ENCODE measurements at places on chromosomes 5 and 9.

GRCh38 chr5:17018871-17019270, 82.8 kb upstream of the MYO10 start:
- no peak for DNase-seq

GRCh38 chr9:135090547-135090946, 3.1 kb downstream of the OLFM1 start:
- DNase-seq, result no peak

- DNase-seq, result no peak
These were observed 45.0 kb downstream of the SLC6A7 start for GRCh38 chr5:150234576-150235499.

GRCh38 chr9:37947977-37948376, 44.0 kb upstream of the SLC25A51 start:
- no peak for DNase-seq

GRCh38 chr5:7845557-7845956, 5.4 kb downstream of the CFAP90 start:
- no peak for DNase-seq

DNA sequence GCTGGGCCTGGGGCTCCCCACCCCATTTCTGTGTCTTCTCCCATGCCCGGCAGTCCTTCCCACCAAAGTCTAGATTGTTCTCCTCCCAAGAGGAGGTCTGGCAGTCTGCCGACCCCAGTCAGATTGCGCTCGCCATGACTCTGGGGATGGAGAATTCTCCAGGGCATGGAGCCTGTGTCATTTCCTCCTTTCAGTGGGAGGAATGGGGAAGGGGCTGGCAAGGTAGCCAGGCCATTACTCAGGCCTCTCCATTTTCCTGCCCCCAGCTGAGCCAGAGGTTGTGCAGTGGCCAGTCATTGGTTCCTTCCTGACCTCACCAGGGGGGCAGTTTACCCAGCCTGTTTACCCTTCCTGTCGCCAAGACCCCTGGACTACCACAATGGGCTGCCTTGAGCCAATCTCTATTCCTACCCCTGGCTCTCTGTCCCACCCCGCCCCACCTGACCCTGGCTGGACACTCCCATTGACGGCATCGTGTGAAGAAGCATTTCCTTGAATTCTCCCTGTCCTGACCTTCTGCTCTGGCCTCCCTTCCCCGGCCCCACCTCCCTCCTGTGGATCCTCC, 628 bp downstream of the SYNPO start:
- no peak for DNase-seq

DNA sequence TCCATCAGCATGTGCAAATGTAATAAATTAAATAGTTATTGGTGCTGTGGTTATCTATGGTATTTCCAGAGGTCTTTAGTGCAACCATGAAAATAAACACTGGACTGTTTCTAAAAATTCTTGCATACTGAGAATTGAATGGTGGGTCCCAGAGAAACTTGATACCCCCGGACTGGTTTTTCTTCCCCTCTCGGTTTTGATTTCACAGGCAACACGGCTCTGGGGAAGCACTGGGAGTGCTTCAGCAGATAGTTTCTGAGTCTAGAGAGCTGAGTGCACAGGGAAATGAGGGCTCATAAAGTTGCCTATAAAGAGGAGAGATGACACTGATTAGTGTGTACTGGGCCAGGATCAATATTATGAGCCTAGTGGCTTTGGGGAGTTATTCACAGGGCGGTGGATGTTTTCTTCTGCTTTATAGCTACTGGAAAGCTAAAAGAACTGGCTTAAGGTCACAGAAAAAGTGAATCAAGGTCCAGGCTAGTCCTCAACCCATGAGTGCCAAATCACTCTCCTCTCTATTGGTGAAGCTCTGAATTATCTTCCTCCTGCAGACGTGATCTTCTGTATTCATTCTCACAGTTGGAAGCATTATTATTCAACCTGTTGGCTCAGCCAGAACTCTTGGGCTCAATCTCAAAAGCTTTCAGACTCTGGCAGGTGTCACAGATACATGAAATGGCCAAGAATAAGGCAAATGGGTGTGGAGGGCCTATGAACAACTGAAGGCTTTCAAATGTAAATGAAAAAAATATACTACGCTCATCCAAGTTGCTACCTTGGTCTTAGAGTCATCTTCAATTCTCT, 170.2 kb upstream of the HMHB1 start:
- DNase-seq, result no peak

GRCh38 chr9:82670726-82671125, 392.2 kb downstream of the RASEF start:
- DNase-seq, result no peak

Data from hematopoietic multipotent progenitor cell (in vitro differentiated cells).